ENCODE measurements at places on chromosomes 13 and 19.

GRCh38 chr19:31448221-31448657 is 99.0 kb upstream of the TSHZ3 start:
- no peak overlapping the region for H3K4me3 ChIP-seq
- H3K27me3 ChIP-seq: no peaks in the 10 kb centered on the region
- no peaks in the 10 kb centered on the region for H3K4me1 ChIP-seq
- DNase-seq: no peak
- H3K36me3 ChIP-seq: no peaks in the 10 kb centered on the region

- no peaks in the 10 kb centered on the region for H3K4me1 ChIP-seq
- H3K27me3 ChIP-seq: no peaks in the 10 kb centered on the region
- no peaks in the 10 kb centered on the region for H3K36me3 ChIP-seq
Measured at GRCh38 chr13:60850526-60850925, 453.5 kb downstream of the TDRD3 start.

GRCh38 chr19:21883516-21883915 is 47.5 kb upstream of the ZNF43 start:
- H3K4me1 ChIP-seq: no peaks in the 10 kb centered on the region
- no peak overlapping the region for H3K4me3 ChIP-seq
- no peaks in the 10 kb centered on the region for H3K27me3 ChIP-seq

DNA sequence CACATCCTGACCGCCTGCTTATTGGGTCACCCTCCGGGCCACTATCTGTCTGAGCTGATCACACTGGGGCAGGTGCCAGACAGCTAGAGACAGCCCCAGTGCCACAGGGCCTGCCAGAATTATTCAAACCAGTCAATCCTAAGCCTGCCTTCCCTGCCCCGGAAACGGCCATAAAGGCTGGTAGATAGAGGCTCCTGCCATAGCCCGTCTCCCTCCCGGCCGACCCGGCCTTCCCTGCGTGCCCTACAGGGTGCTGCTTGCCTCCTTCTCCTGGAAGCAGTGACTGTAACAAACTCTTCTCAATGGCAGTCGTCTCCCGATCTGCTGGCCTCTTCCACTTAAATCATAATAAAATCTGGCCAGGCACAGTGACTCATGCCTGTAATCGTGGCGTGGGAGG is 158.6 kb upstream of the SOX1 start:
- H3K27me3 ChIP-seq: no peaks in the 10 kb centered on the region
- H3K4me3 ChIP-seq: no peak overlapping the region
- no peaks in the 10 kb centered on the region for H3K4me1 ChIP-seq

GRCh38 chr19:2949939-2950285 is 5.1 kb upstream of the ZNF77 start:
- peaks cover 13% of the 10 kb centered on the region for H3K36me3 ChIP-seq
- H3K27ac ChIP-seq: peak overlapping the region; percentile 98
- no peaks in the 10 kb centered on the region for H3K27me3 ChIP-seq

- no peaks in the 10 kb centered on the region for H3K36me3 ChIP-seq
- no peak overlapping the region for H3K27ac ChIP-seq
- H3K4me1 ChIP-seq: no peaks in the 10 kb centered on the region
- H3K27me3 ChIP-seq: no peaks in the 10 kb centered on the region
- H3K4me3 ChIP-seq: no peak overlapping the region
- DNase-seq: no peak
Measured at GRCh38 chr13:102295316-102296048, 106.4 kb downstream of the FGF14 start.

GRCh38 chr19:46426506-46427162 is 2.1 kb downstream of the PNMA8C start:
- no peak for DNase-seq
- peaks cover 26% of the 10 kb centered on the region for H3K4me1 ChIP-seq
- no peaks in the 10 kb centered on the region for H3K36me3 ChIP-seq

DNA sequence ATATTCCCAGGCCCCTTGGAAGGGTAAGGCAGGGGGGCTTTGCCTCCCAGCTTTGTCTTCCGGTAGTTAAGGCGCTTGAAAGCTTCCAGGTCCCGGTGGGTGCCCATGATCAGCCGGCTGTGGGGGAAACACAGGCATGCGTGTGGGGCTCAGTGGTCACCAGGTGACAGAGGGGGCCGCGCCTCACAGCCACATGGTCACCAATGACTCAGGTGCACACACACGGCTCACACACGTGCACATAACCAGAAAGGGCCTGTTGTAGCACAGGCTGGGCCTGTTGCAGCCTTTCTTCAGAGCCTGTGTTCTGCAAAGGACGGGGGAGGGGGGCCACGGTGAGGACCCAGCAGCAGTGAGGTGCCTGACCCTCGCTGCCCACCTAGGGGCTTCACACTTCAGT is 5.9 kb downstream of the NANOS3 start:
- H3K4me1 ChIP-seq: peaks cover 28% of the 10 kb centered on the region

DNA sequence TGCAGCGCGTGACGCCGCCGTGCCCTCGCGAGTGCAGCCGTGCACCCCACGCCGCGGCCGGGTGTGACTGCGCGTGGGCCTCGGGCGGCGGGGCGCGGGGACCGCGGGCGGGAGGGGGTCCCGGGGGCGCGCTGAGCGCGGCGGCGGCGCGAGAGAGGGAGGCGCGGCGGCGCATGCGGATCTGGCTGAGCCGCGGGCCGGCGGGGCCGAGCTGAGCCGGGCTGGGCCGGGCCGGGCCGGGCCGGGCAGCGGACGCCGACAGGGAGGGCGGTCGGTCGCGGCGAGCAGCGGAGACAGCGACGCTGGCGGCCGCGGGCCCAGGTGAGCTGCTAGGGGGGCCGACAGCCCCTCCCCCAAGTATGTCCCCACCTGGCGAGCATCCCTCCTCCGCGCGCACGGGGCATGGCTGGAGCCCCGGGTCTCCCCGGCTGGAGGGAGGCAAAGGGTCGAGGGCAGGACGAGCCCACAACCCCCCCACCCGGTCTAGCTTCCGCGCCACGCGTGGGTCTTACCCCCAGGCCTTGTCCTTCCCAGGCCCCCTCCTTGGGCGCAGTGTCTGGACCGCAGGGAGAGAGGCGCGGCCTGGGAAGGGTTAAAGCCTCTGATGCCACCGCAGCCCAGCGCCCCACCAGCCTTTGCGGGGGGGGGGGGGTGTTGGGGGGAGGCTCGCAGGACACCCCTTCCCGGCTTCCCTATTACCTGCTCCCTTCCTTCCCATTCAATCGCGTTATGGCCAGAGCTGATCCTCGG is at the start of gene SPTBN4:
SPTBN4 (plus strand) TSS at position 17 of the 750 bp plus-strand sequence. CDS start 5,621 bp downstream, outside the sequence.
- H3K27me3 ChIP-seq: peaks cover 14% of the 10 kb centered on the region
- peak within 1 kb of the TSS; percentile 68 for H3K27ac ChIP-seq
- no peak for DNase-seq
- H3K4me1 ChIP-seq: peaks cover 25% of the 10 kb centered on the region
- H3K36me3 ChIP-seq: no peaks in the 10 kb centered on the region
- peak within 1 kb of the TSS; percentile 81 for H3K4me3 ChIP-seq

GRCh38 chr13:109151255-109151654 is 521.8 kb downstream of the MYO16 start:
- no peaks in the 10 kb centered on the region for H3K4me1 ChIP-seq
- H3K36me3 ChIP-seq: no peaks in the 10 kb centered on the region
- no peak overlapping the region for H3K4me3 ChIP-seq

DNA sequence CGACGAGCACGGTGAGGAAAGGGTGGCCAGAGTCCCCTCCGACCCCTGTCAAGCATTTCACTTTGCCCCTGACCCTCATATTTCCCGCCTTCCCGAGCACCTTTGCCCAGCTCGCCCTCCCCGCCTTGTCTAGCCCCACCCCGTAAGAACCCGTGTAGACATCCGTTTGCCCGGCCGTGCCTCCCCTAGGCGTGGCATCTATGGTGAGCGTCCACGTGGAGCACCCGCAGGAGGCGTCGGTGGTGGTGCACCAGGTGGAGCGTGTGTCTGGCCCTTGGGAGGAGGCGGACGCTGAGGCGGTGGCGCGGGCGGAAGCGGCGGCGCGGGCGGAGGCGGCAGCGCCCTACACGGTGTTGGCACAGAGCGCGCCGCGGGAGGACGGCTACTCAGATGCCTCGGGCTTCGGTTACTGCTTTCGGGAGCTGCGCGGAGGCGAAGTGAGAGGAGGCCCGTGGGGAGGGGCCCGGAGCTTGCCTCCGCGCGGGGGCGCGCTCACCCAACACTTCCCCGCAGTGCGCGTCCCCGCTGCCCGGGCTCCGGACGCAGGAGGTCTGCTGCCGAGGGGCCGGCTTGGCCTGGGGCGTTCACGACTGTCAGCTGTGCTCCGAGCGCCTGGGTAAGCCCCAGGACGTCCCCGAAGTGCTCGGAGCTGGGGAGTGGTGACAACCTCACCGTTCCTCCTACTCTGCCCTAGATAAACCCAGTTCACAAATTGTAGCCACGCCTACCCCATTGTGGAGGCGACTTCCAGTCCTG is 4.2 kb downstream of the LTBP4 start:
- peak overlapping the region; percentile 85 for H3K4me3 ChIP-seq
- H3K36me3 ChIP-seq: no peaks in the 10 kb centered on the region
- peaks cover 68% of the 10 kb centered on the region for H3K4me1 ChIP-seq
- peak overlapping the region; percentile 89 for H3K27ac ChIP-seq

- peaks cover 13% of the 10 kb centered on the region for H3K4me1 ChIP-seq
- H3K36me3 ChIP-seq: peaks cover 13% of the 10 kb centered on the region
- no peak for DNase-seq
- H3K27me3 ChIP-seq: peaks cover 5% of the 10 kb centered on the region
- H3K4me3 ChIP-seq: peak overlapping the region; percentile 89
Measured at GRCh38 chr19:50510700-50511068, 307 bp downstream of the JOSD2 start.
